ENCODE measurements at places on chromosomes 2 and 18.
A peak's percentile ranks its signal among the peaks of the same experiment; 100 is the strongest.

DNA sequence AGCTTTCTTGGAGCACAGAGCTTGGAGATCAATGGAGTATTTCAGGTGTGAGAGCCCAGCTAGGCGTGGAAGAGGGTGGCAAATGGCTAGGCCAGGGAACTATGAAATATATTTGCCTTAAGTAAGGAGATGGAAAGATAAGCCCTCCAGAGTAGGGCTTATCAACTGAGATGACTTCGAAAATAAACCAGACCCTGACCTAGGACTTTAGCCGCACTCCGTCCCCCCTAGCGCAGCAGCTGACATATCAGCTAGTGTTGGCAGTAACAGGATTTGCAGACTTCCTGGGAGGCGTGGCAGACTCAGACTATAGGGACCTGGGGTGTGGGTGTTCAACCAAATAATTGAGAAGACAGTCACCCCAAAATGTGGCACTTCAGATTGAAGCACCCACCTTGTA lies 127.7 kb upstream of the EPAS1 start:
- no peak for DNase-seq

DNA sequence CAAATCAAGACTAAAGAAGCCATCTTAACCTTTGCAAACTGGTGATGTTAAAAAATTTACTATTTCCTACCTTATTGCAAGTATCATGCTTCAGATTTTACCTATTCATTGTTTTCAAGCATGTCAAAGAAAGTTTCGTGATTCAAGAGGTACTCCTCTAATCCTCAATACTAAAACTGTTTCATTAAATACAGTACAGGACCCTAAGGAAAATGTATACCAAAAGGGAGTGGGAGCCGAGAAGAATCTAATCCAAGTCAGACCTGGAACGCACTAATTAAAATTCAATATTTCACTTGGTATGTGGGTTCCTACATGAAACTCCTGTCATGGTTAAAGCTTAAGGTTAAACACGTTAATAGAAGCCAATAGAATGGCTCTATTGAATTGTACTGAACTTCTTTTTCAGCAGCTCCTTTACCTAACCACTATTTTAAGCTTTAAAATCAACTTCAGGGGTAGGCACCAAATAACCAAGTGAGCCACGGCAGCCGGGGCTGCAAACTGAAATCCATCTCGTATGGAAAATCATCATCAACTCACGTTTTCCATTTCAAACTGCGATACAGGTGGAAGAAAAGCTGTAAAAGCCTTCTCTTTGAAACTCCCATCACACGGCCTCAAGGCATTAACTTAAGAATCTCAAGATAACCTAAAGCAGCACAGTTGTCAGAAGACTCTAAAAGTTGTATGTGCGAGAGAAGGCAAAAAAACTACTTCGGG lies 188.8 kb downstream of the ZEB2 start:
- no peak for DNase-seq

- DNase-seq, result no peak
These were observed 376 bp downstream of the NDUFA10 start for GRCh38 chr2:240024766-240025165.

- no peak for DNase-seq
These were observed 341.5 kb upstream of the ATP5MC3 start for GRCh38 chr2:175523001-175523400.

DNA sequence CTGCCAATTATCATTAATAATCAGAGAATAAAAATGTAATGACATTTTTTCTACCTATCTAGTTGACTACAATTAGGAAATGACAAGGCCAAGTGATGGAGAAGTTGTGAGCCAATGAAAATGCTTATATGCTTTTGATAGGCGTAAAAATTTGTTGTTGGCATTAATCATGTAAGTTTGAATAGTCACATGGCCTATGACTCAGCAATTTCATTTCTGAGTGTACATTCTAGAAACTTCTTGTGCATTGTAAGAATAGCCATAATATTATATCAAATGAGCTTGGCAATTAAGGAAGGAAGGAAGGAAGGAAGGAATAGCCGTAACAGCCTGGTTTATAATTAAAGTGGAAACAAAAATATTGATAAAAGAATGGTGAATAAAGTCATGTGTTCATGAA lies 179.9 kb downstream of the PTH2R start:
- DNase-seq, result no peak

DNA sequence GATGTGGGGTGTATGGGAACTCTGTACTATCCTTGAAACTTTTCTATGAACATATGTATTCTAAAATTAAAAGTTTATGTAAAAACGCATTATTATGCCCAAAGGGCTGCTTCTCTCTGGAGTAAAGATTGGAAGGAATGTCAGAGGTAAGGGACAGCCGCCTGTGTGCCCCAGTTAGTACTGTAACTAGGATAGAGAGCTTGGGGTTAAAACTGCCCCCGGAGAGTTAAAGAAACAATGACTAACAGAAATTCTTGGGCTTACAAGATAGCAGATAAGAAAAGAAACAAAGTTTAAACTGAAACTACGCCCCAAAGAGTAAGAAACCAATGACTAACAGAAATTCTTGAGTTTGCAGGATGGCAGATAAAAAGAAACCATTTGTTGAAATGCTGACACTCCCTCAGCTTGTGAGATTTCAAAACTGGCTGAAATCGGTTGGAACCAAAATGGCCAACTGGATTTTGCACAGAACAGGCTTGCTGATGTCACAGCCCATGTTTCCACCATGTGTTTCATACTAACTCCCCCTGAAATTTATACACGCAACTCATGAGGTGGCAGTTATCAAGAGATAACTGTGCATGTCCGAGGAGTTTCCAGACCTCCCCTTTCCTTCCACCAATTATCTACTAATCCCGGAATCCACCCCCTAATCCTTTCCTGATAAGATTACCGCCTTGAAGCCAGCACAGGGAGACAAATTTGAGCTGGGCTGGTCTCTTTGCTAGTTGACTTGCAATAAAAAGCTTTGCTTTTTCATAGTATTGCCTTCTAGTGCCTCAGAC lies 8.7 kb upstream of the TXNDC2 start:
- no peak for DNase-seq

GRCh38 chr2:124753842-124754241 lies 728.8 kb downstream of the CNTNAP5 start:
- no peak for DNase-seq

DNA sequence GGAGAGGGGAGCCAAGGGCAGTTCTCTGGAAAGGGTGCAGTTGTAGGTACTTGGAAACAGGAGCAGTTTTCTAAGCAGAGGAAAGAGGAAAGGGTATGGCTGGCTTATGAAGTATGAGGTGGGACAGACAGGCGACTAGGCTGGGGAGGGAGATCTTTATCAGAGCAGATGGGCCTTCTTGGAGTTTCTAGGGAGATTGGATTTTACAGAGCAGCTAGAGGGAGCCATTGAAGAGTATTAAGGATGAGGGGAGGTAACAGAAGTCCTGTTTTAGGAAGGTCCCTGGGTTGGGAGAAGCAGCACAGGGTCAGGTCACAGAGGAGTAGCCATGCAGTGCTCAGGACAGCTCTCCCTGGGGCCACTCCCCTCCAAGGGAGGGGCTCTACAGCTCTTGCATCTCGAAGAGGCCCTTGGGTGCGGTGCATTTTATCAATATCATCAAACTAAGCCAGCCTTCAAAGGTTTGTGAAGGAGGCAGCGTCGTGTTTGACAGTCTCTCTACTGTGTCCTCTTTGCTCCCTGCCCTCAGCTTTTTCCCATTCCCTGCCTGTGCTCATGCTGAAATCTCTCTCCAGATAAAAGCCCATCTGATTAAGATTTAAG lies 154.3 kb downstream of the SETBP1 start:
- DNase-seq, result no peak

- no peak for DNase-seq
These were observed 14.7 kb downstream of the FOSL2 start for GRCh38 chr2:28407131-28407975.

GRCh38 chr2:196404276-196404675 lies 232.9 kb upstream of the STK17B start:
- no peak for DNase-seq

GRCh38 chr2:65165558-65165957 lies 35.7 kb upstream of the RAB1A start:
- no peak for DNase-seq

GRCh38 chr2:234142530-234142929 lies 92.0 kb downstream of the SPP2 start:
- no peak for DNase-seq

DNA sequence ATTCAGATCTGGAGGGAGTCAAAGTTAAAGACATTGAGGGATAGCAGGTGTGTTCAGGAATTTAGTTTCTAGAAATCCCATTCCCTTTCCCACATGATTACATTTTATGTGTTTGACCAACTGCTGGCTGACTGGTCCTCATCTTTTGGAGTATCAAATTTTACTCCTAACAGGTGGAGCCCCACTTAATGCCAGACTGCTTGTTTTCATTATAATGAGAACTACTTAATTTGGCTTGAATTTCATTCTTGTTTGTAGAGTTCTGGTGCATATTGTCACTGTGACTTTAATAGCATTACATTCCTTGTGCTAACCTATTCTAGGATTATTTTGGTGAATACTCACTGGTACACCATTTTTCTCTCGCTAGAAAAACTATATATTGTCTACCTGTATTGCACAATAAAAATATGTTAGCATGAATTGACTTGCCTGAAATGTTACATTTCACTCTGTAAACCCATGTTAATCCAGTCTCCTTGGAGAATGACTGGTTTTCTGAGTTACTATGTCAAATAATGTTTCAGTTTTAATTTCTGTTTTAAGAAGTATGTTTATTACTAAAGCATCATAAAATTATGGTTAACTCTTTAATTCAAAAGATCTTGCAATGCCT lies 98.2 kb downstream of the TANC1 start:
- DNase-seq, result no peak

DNA sequence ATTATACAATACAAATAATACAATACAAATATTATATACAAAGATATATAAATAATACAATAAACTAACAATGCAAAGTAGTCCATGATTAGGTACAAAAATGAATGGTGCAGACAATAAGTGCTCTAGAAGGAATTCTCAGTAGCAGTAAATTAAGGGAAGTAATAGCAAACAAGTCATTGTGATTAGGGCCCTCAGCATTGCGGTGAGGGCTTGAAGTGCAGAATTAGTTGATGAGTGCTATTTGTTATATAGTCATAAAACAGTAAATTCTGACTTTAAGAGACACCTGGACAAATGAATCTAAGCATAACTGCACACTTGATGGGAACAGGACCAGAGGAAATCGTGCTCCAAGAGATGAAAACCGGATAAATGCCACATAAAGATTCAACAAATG lies 74.9 kb downstream of the ANKRD44 start:
- DNase-seq, result no peak

- DNase-seq, result no peak
These were observed 22.0 kb downstream of the STARD6 start for GRCh38 chr18:54335638-54336173.

DNA sequence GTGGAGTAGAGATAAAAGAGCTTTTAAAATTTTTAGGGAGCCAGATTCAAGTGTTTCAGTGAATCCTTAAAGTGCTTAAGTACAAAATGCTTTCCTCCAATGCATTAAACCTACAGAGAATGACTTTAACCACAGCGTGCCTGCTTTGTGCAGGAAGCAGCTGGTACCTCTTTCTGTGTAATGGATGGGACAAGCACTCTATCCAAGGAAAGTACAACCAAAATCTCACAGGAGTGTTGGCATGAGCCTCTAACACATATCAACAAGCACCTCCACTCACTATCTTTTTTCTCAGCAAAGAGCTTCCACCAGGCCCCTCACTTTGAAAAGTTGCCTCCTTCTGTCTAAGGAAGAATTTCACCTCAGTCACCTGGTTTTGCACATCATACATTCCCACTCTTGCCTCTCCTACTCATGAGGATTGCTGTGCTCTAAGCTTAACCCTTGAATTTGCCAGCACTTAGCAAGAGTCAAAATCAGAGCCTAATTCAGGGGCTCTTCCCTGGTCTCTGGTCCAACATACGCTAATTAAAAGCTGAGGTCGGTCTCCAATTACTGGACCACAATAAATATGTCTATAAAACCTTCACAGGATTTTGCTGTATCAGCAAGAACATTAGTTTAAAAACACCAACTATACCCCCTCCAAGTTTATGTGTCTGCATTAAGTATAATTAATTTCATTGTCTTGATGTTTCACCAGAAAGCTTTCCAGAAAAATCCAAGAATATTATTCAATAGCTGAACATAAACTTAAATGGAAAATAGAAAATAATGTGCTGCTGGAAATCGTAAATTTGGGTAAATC lies 68.9 kb downstream of the ZNF521 start:
- no peak for DNase-seq

DNA sequence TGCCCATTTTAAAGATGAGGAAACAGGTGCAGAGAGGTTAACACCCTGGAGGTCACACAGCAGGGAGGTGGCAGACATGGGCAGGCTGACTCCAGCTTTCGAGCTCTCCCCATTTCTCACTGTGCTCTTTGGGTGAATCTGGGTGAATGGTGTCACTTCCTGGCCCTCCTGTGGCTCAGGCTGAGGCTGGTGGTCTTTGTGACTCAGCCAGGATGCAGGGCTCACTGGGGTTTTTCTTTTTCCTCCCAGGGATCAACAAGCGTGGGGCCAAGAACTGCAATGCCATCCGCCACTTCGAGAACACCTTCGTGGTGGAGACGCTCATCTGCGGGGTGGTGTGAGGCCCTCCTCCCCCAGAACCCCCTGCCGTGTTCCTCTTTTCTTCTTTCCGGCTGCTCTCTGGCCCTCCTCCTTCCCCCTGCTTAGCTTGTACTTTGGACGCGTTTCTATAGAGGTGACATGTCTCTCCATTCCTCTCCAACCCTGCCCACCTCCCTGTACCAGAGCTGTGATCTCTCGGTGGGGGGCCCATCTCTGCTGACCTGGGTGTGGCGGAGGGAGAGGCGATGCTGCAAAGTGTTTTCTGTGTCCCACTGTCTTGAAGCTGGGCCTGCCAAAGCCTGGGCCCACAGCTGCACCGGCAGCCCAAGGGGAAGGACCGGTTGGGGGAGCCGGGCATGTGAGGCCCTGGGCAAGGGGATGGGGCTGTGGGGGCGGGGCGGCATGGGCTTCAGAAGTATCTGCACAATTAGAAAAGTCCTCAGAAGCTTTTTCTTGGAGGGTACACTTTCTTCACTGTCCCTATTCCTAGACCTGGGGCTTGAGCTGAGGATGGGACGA lies 13.2 kb downstream of the ITM2C start:
- peak; percentile 57 for DNase-seq

- no peak for DNase-seq
These were observed 153.6 kb downstream of the UPP2 start for GRCh38 chr2:158255257-158255656.

GRCh38 chr2:50627505-50627904 lies 404.4 kb downstream of the NRXN1 start:
- no peak for DNase-seq

- no peak for DNase-seq
These were observed 66.0 kb downstream of the STPG4 start for GRCh38 chr2:47089083-47089464.

GRCh38 chr18:45590036-45590886 lies 25.0 kb upstream of the SLC14A2 start:
- DNase-seq, result no peak

- DNase-seq, result no peak
These were observed 45.0 kb upstream of the CYTIP start for GRCh38 chr2:157488877-157489276.
